ENCODE measurements at places on chromosomes 2 and 18. TPM values are rescaled to one million over a fixed set of nuclear protein-coding genes. Genes with fewer than 3 reads are reported as not detected.

Gene ALPP
- not detected for total RNA-seq

Gene IGFBP2
- 366 TPM for total RNA-seq

- no peak overlapping the region for H3K27ac ChIP-seq
- no peak overlapping the region for H3K4me3 ChIP-seq
- H3K4me1 ChIP-seq: no peaks in the 10 kb centered on the region
- H3K27me3 ChIP-seq: no peaks in the 10 kb centered on the region
- peaks cover 13% of the 10 kb centered on the region for H3K36me3 ChIP-seq
Observed at GRCh38 chr2:70212298-70212932, 21.6 kb upstream of the C2orf42 start.

- no peaks in the 10 kb centered on the region for H3K36me3 ChIP-seq
- no peak overlapping the region for H3K27ac ChIP-seq
- no peak overlapping the region for H3K4me3 ChIP-seq
- H3K4me1 ChIP-seq: peaks cover 40% of the 10 kb centered on the region
- no peak for DNase-seq
Observed at GRCh38 chr2:200376513-200377354, 70.2 kb downstream of the SPATS2L start.

DNA sequence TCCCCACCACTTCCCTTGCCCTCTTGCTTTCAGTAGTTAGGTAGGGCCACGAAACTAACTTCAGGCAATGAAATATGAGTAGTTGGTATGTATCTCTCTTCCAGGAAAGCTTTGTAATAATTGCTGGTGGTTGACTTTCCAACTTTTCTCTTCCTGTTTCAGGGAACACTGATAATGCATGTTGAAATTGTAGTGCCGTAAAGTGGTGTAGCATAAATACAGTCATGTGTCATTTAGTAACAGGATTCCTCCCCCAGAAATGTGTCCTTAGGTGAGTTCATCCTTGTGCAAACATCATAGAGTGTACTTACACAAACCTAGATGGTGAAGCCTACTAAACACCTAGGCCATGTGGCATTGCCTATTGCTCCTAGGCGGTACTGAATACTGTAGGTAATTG lies 429.2 kb downstream of the PID1 start:
- H3K4me1 ChIP-seq: no peaks in the 10 kb centered on the region
- H3K36me3 ChIP-seq: no peaks in the 10 kb centered on the region
- no peak overlapping the region for H3K4me3 ChIP-seq

DNA sequence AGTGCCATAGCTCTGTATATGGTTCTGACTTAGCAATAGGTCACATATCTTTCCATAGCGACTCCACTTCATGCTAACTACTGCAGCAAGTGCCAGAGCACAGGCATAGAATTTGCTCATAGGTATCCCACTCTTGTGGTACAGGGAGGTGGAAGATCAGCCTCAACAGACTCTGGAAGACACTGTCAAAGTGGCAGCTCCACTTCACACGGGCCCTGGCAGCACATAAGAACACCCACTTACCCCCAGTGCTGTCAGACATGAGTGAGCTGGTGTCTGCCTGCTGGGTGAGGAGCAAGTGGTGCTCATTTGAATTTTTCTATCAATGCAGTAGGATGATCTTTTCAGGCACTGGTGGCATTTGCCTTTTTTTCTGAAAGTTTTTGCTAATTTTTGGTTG lies 48.6 kb downstream of the BCL2L11 start:
- H3K36me3 ChIP-seq: peaks cover 6% of the 10 kb centered on the region
- H3K27me3 ChIP-seq: no peaks in the 10 kb centered on the region
- no peak for DNase-seq
- peaks cover 19% of the 10 kb centered on the region for H3K4me1 ChIP-seq
- no peak overlapping the region for H3K4me3 ChIP-seq

Gene LIMS2
- 8.8 TPM for total RNA-seq

DNA sequence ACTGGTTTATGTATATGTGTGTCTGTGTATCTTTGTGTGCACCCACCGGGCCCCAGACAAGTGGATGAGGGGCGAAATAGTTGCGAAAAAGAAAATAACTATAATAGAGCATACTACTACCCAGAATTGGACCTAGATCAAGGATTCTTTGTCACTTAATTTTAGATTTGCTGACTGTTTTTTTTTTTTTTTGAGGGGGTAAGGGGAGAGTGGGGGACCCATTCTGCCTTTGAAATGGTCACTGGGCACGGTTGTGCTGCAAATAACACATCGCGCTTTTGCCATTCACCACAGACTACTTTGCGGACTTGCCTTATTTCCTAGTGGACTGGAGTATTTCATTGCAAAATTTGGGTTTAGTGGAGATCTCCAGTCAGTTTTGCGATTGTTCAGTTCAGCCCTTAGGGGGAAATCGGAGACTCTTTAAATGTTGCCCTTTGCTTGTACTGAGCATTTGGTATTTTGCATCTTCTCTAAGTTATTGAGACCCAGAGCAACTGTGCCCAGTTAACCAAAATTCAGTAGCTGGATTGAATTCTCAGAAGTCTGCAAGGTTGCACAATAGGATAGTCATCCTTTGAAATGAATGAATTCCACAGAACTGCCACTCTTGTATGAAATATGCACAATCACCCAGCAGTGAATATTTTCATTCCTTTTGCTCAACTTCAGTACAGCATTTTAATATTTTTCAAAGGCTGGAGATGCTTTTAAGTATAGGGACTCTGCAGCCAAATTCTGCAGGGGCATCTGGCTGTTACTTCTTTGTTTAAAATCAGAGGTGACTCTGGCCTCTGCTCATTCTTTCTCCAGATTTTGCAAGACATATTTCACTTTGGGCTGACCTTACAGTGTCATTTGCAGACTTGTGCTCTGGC lies 2.9 kb downstream of the TRIB2 start:
- H3K4me1 ChIP-seq: peaks cover 68% of the 10 kb centered on the region
- H3K36me3 ChIP-seq: peaks cover 10% of the 10 kb centered on the region
- H3K27me3 ChIP-seq: no peaks in the 10 kb centered on the region
- peak overlapping the region; percentile 95 for H3K27ac ChIP-seq
- peak overlapping the region; percentile 98 for H3K4me3 ChIP-seq
- DNase-seq: no peak

DNA sequence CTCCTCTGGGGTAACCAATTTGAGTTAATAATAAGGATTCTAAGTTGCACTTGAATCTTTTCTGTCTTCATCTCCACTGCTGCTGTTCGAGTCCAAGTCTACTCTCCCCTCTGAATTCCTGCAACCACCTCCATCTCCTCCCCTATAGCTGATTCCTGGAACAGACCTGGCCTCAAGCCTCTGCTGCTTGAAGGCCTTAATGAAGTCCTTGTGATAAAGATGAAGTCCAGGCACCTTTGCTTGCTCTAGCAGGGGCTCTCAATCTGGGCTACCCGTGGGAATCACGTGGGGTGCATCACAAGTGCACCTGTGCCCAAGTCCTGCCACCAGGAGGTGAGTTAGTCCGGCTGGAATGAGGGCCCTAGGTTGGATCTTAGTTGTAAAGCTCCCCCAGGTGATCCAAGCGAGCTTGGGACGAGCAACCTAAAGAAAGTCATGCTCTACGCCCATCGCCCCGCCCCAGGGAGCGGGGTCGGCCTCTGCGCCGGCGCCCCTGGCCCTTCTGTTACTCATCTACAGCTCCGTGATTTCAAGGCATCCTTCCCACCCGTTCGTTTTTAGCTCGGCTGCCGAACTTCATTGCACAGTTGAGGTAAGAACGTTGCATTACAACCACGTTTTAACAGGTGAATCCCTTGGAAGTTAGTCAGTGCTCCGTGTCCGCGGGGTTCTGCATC lies 905 bp upstream of the IAH1 start:
- no peak overlapping the region for H3K27ac ChIP-seq
- peaks cover 18% of the 10 kb centered on the region for H3K36me3 ChIP-seq
- H3K4me3 ChIP-seq: peak overlapping the region; percentile 60
- no peak for DNase-seq

Gene TUBA4B
- not detected for total RNA-seq

GRCh38 chr2:130393318-130393910 lies 37.6 kb downstream of the PTPN18 start:
- H3K36me3 ChIP-seq: no peaks in the 10 kb centered on the region
- H3K27me3 ChIP-seq: peaks cover 25% of the 10 kb centered on the region

Gene TMEM169
- total RNA-seq: 34.8 TPM

DNA sequence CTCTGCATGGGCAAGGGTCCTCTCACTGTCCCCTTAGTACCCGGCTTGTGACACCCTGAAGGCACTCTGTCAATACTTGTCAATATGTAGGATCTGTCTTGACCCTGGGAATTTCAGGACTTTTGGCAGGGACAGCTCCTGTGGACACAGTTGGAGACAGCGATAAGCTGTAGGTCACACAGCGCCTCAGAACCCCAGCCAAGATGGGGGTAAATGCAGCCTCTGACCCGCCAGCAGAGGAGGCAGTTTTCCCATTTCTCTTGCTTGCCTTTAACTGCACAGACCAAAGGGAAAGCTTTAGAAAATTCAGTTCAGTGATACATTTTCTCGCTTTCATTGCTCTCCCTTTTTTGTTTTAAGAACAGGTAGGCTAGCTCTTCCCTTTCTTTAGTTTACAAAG lies 54.8 kb upstream of the KLHL29 start:
- peaks cover 8% of the 10 kb centered on the region for H3K4me1 ChIP-seq
- peak; percentile 20 for DNase-seq
- H3K27me3 ChIP-seq: peaks cover 34% of the 10 kb centered on the region
- H3K27ac ChIP-seq: no peak overlapping the region
- H3K36me3 ChIP-seq: no peaks in the 10 kb centered on the region
- H3K4me3 ChIP-seq: no peak overlapping the region

Gene CABYR
- total RNA-seq: 9.5 TPM

Gene NAT8
- not detected for total RNA-seq

Gene FIGLA
- total RNA-seq: not detected
